ENCODE measurements at places on chromosomes 2 and 18.

- DNase-seq: no peak
Observed at GRCh38 chr2:144290276-144290675, 229.6 kb downstream of the ZEB2 start.

GRCh38 chr2:167822690-167823465 is 424.5 kb downstream of the STK39 start:
- no peak for DNase-seq

- DNase-seq: no peak
Observed at GRCh38 chr18:14912967-14913366, 165.0 kb downstream of the ANKRD30B start.

DNA sequence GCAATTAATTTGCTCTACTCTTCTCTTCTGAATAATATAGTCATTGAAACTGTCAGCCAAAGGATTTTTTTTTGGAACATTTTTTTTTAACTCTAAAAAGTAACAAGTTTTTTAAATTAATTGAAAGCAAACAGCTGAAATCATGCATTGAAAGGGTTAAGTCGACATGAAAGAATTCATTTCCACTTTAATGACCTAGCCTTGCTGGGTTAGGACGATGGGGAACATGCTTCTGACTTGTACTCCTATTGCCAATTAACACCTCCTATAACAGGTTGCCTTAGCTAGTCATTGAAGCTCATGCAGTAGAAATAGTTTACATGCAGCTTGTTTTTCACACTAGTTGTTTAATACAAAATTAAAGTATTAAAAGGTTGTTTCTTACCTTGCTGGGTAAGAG is 47.8 kb downstream of the PSMD14 start:
- DNase-seq: no peak

DNA sequence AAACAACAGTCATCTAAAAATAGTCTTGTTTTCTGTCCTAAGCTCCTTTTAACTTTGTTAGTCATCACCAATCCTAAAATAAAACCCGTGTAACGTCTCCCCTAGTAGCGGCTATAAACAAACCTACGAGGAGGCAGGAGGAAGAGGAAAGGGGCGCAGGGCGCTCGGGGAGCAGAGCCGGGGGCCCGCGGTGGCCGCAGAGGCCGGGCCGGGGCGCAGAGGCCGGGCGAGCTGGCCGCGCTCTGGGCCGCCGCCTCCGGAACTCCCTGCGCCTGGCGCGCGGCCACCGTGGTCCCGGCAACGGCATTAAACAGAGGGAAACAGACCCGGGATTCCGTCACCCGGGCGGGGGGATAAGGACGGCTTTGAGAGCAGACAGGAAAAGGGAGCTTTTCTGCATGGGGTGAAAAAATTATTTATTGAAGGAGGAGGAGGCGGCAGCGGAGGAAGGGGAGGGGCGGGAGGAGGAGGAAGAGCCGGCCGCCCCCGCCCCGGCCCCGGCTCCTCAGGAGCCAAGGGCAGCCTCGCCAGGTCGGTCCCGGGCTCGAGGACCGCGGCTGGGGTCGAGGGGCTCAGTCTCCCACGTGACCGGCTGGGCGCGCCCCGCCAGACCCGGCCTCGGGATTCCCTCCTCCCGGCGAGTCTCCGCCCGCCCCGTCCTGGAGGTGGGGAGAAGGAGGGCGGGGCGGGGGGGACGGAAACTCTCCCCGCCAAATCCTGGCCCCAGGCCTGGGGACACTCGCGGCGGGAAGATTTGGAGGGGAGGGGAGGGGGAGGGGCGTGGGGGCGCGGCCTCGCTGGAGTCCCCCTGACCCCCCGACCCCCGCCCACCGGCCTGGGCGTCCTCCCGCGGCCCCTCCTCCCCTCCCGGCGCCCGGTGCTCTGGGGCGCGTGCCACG is 1.8 kb upstream of the NFATC1 start:
- peak; percentile 97 for DNase-seq

DNA sequence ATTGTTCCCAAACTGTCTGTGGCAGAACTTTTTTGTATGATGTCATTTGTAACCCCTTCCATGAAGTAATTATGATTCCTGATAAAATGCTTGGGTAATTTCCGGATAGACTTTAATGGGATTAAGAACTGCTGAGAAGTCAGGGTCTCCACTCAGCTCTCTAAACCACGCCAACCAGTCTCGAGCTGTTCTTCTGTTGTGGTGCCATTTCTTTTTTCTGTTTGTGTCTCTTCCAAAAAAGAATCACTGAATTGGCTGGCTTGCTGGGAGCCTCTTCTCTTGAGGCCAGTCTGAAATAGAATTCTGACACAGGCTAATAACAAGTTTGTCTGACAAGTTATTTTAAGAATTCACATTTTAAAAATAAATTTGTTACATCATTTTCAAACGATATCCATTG is 198.9 kb downstream of the BCL2 start:
- DNase-seq: peak; percentile 46

- peak; percentile 83 for DNase-seq
Observed at GRCh38 chr2:55616551-55617174, 759 bp downstream of the PPP4R3B start.

Measured in tongue (tissue), 3 donors.